ENCODE measurements at places on chromosomes 11 and 22.

DNA sequence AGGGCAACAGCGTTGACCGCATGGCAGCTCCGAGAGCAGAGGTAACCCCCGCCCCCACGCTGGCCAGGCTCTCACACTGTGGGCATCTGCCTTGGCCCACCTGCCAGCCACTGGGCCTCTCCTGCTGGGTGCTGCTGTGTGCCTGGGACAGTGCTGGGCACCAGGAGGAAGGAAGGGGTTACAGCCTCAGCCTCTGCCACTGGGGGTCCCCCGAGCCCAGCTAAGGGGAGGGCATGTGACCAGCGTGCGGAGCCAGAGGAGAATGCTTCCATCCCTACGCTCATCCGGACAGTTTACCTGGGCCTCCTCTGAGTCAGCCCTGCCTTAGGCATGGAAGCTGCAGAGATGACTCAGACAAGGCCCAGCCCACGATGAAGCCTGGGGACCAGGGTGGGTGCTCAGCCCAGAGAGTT, 10.9 kb downstream of the NCF4 start:
- no peak for DNase-seq

- DNase-seq = no peak
Observed at GRCh38 chr11:19499026-19499669, 213.5 kb upstream of the NAV2 start.

GRCh38 chr11:4983841-4984240, 10.8 kb upstream of the OR51L1 start:
- no peak for DNase-seq

- DNase-seq = no peak
Observed at GRCh38 chr22:38835888-38836301, 7.9 kb downstream of the NPTXR start.

DNA sequence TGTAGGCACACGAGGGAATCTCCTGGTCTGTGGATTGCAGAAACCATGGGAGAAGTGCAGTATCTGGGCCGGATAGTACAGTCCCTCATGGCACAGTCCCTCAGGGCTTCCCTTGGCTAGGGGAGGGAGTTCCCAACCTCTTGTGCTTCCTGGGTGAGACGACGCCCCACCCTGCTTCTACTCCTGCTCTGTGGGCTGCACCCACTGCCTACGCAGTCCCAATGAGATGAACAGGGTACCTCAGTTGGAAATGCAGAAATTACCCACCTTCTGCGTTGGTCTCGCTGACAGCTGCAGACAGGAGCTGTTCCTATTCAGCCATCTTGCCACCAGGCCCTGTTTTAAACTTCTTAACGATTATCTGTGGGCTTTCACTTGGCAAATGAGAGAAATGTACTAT, 157.2 kb upstream of the CARD18 start:
- DNase-seq = no peak

DNA sequence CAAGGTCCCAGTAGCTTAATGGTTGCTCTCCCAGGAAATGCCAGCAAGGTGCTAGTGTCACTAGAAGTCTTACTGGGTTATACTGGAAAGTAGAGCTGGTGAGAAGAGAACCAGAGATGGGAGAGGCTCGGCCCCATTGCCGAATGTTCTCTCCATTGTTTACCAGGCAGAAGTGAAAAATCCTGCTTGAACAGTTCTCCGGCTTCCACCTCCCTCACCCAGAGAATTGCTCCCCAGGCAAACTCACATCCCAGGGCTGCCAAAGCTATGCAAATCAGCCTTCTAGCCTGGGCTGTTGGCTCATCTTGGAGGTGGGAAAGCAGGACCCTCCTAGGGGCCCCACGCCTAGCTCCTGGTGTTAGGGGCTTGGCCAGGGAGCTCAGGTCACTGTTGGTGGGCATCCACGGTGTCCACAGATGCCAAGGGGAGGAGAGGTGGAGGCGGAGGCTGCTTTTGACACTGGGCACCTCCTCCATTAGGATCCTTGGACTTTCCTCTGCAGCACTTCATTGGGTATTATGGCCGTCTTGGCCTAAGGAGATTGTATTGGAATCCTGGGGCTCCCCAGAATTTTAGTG, 20.1 kb downstream of the POU2F3 start:
- DNase-seq = no peak

DNA sequence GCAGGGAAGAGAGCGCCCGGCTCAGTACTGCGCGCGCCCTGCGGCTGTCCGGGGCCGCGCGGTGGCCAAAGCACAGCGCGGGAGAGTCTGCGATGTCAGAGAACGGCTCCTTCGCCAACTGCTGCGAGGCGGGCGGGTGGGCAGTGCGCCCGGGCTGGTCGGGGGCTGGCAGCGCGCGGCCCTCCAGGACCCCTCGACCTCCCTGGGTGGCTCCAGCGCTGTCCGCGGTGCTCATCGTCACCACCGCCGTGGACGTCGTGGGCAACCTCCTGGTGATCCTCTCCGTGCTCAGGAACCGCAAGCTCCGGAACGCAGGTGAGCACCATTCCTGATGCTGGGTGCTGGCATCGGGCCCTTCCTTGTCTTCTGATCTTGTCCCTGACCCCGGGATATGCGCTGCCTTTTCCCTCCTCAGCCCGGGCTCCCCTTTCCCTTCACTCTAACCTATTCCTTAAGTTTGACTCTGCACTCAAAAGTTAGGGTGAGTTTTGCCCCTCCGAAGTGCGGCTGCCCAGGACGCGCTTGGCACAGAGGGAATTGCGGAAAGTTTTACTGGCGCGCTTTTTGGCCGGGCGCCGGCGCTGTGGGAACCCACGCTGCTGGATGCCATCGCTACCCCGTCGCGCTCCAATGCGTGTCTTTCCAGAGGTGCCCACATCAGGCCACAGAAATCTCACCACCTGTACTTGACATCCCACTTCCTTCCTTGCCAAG, at the start of gene MTNR1B:
MTNR1B (plus strand) TSS at position 18 of the 714 bp plus-strand sequence; CDS start at position 93, 75 bp downstream.
- no peak for DNase-seq

Measured in CD4-positive, alpha-beta T cell treated with Interferon gamma for 1 hour (primary cell).